D721Med (cell line): ENCODE measurements at places on chromosomes 7 and 10.

GRCh38 chr7:151368136-151368571 lies 26.5 kb downstream of the NUB1 start:
- DNase-seq = no peak

- DNase-seq = no peak
These were observed 49.2 kb upstream of the MGMT start for GRCh38 chr10:129417870-129418269.

DNA sequence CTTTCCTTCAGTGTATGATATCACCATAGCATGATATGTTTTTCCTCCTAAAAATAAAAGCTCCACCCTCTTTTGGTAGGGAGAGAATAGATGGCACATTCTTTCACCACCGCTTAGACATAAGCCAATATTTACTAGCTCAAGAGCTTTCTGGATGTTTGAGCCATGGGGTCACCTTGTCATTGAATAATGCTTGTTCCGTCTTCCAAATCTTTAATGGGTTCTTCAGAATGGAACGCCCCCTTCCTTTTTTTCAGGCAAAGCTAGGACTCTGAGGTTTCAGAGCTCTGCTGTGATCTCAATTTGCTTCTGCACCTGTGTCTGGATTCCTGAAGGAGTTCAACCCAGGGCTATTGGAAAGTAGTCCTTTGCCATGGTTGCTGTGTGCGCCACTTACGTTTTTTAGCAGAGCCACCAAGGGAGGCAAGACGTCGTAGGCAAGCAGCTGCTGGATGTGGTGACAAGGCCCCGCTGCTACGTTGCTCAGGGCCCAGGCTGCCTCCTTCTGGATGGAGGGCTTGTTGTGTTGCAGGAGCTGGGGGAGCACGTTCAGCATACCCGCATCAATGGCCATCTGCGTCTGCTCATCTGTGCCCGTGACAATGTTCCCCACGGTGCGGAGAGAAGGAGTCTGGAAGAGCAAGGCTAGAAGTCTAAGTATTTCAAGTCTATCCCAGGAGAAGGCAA lies 23.2 kb downstream of the KPNA7 start:
- DNase-seq = no peak

GRCh38 chr7:76236224-76236623 lies 34.5 kb downstream of the SRRM3 start:
- no peak for DNase-seq

- no peak for DNase-seq
These were observed 241.9 kb upstream of the SP8 start for GRCh38 chr7:21028599-21028998.

DNA sequence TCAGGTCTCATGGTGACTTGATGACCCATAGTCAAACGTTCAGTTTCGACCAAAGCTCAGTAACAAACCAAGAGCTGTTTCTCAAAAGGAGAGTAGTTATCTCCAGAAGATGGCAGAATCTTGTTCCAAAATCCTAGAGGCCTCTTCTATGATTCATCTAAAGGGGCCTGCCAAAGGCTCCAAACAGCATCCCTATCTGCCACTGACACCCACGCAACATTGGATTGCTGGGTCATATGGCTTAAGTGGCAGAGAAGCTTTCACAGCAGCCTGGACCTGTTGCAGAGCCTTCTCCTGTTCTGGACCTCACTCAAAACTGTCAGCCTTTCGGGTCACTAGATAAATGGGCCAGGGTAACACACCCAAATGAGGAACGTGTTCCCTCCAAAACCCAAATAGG lies 54.0 kb upstream of the LRRC18 start:
- DNase-seq = no peak

- DNase-seq = no peak
These were observed 139.6 kb upstream of the GDF10 start for GRCh38 chr10:47160261-47160908.

- DNase-seq = no peak
These were observed 140.7 kb downstream of the ADARB2 start for GRCh38 chr10:1596482-1597099.

DNA sequence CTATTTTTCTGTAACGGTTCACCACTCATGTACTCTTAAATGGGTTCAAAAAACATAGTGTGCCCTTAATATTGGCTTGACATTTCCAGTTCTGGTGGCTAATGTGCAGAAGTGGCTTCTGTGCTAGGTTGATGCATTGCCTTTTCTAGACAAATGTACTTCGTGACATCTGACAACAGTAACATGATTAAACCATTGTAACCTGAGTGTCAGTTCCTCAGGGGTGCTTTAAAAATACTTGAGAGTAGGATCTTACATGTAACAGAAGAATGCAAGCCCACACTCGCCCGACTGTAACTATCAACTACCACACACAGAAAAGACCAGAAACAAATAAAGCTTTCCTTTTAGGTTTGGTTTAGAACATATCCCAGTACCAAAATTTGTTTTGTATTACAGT lies 393.4 kb upstream of the NFE2L3 start:
- no peak for DNase-seq

- DNase-seq = no peak
These were observed 36.6 kb downstream of the PRKCQ start for GRCh38 chr10:6543431-6544005.

- DNase-seq = no peak
These were observed 80.0 kb upstream of the COL1A2 start for GRCh38 chr7:94314413-94315410.
